ENCODE measurements at places on chromosomes 6 and 20.

DNA sequence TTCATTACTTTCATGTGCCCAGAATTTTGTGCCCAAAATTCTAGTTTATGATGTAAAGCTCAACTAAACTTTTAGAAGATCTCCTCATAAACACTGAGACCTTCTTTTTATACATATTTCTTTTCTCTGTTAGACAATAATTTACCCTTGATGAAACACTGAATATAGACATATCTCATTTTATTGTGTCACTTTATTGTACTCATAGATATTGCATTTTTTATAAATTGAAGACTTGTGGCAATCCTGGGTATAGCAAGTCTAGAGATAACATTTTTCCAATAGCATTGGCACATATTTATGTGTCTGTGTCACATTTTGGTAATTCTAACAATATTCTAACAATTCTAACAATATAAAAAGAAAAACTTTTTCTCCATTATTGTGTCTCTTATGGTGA is 74.9 kb upstream of the POU3F2 start:
- no peak for DNase-seq

DNA sequence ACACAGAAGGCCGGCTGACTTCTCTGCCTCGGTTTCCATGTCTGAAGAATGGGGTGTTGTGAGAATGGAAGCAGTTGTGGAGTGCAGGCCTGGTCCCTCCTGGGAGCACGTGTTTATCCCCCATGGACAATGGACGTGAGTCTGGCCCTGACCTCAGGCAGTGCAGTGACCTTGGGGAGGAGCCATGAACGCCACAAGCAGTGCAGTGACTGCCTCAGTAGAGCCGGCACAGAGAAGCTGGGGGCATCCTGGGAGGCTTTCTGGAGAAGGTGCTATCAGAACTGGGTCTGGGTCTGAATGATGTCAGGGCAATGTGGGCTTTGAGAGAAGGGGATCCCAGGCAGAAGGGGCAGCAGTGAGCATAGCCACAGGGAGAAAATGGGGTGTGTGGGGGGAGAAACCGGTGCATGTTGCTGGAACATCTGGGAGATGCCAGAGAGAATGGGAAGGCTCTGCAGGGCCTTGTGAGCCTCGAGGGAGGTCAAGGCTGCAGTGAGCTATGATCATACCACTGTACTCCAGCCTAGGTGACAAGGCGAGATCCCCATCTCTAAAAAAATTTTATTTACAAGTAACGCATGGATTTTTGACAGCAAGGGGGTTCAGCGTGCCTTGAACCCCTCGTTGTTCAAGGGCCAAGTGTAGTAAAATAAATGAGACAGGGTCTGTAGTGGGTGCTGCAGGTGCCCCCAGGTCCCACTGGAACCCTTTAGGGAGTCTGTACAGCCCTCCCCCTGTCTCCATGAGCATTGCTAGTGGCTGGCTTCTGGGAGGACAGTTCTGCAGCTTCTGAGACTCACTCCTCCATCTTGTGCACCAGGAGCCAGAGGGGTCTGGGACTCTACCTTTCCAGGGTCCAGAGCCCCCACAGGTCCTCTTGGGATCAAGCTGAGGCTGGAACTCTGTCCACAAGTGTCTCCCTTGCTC is 27.0 kb upstream of the ZBP1 start:
- DNase-seq: no peak

DNA sequence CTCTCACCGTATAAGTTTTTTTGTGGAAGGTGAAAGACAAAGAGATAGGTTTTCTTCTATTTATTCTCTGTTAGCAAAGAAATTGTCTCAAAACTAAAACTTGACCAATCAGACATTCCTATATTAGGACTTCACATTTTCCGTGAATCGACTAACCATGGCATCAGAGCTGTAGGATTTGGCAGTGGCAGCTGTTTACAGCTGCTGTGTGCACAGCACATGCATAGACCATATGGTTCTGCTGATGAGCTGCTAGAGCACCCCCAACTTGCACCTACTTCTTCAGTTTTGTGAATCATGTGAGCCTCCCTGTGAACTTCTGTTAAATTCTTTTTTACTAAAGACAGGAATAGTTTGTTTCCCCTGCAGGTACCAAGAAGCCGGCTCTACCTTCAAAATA is 157.9 kb downstream of the RFX6 start:
- DNase-seq: no peak

DNA sequence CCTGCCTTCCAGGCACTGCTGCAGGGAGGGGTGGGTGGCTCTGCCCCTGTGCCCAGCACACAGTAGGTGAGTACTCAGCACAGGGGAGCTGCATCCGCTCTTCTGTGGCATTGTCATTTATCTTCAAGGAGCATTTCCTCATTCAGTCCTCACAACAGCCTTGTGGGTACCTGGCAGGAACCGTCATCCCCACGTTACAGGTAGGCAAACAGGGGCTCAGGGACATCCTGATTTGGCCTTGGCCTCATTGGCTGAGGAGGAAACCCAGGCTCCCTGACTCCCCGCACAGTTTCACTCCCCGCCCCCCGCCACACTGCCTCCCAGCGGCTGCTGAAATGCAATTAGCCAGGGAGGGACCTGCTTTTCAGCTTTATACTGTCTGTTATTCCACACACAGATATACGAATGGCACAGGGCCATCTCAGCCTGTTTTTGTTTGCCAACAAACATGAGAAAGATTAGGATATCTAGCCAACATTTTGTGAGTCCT is 24.2 kb upstream of the PNPLA1 start:
- DNase-seq: no peak

- DNase-seq: no peak
Measured at GRCh38 chr6:24329451-24329850, 28.4 kb downstream of the DCDC2 start.

DNA sequence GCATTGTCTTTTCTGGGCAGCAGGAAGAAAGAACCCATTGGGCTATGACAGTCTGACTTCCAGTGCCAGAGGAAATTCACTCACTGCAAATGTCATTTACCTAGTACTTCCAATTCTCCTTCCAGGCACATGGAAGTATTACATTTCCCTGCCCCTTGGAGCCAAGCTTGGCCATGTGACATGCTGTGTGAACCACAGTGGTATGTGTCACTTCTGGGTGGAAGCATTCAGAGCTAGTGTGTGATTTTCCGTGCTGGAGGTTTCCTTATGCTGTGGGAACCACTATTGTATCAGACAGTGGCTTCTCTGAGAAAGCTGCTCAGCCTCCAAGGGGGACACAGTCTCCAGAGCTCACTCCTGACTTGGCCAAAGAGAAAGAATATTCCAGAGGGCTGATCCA is 387.6 kb downstream of the CDC5L start:
- no peak for DNase-seq

DNA sequence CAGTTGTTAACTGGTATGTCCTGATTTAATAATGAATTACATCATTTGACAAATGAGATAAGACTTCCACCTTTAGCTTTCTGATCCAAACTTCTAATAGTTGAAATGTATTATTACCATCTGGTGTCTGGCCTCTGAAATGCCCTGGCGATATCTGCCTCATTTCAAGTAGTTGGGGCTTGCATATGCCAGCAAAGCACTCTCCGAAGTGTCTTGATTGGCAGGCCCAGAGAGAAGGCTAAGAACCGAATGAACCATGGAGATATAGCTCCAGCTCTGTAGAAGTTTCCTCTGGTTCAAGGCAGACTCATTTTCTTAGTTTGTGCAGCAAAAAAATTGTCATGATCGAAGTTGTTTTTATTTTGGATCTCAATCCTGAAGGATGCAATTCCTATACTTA is 13.4 kb upstream of the HIVEP2 start:
- no peak for DNase-seq

- DNase-seq: peak; percentile 75
Measured at GRCh38 chr20:54197621-54198604, 10.0 kb upstream of the PFDN4 start.

DNA sequence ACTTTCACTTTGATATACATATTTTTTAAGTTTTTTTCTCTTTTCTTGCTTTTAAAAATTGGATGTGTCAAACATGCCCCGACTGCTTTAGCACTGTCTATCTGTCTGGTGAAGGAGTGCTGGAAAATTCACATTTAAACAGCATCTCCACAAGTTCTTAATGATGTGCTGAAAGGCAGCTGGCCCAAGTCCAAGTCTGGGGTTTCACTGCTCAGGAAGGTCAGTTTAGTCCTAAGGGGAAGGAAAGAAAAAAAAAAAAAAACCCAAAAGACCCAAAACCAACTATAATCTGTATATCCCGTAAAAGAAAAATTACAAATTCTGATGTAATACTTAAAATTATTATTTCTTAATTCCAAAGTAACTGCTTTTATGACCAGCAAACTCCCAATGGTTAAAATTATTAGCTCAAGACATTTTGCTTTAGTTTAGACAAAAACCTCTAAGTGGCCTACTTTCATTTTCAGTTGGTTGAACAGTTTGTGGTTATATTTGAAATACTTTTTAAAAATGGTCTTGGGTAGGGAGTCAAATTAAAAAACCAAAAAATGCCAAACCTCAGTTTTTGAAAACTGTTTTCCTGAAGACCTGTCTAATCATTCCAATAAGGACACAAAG is 79.5 kb upstream of the PREP start:
- DNase-seq: no peak

DNA sequence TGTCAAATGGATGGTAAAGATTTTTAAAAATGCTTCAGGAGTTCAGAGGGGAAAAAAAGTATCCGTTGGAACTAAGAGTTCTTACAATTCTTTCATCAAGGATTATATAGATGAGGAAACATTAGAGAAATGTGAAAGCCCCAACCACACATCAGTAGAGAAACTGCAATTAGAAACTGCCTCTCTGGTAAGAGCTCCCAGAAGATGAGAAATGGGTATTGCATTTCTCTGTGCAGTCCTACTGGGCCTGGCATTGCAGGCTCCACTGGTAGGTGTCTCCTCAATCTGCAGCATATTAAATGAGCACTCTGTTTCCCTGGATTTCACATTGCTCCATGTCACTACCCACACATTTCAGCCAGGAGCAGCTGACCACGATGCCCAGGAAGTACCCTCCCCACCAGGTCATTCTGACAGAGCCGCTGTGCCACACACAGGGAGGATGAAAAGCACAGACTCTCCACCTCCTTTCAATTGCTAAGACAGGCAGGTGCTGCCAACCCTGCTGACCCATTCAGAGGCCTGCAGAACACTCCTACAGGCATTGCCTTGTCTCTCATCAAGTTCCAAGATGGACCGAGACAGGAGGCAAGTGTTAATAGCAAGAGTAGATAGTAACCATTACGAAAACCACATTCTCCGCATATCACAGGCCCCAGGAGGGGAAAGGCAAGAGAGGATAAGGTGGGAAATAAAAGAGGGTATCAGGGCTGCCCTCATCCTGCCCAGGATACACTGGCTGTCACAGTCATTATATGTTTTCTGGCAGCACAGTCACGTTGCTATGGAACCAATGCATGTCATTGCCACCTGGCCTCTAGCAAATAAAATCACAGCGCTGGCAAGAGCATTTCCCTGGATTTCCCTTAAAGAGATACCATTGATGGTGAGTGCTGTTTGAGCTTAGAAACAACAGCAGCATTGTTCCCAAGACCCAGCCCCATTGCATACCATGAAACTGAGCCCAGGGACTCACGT is 241.7 kb downstream of the ATXN1 start:
- no peak for DNase-seq

DNA sequence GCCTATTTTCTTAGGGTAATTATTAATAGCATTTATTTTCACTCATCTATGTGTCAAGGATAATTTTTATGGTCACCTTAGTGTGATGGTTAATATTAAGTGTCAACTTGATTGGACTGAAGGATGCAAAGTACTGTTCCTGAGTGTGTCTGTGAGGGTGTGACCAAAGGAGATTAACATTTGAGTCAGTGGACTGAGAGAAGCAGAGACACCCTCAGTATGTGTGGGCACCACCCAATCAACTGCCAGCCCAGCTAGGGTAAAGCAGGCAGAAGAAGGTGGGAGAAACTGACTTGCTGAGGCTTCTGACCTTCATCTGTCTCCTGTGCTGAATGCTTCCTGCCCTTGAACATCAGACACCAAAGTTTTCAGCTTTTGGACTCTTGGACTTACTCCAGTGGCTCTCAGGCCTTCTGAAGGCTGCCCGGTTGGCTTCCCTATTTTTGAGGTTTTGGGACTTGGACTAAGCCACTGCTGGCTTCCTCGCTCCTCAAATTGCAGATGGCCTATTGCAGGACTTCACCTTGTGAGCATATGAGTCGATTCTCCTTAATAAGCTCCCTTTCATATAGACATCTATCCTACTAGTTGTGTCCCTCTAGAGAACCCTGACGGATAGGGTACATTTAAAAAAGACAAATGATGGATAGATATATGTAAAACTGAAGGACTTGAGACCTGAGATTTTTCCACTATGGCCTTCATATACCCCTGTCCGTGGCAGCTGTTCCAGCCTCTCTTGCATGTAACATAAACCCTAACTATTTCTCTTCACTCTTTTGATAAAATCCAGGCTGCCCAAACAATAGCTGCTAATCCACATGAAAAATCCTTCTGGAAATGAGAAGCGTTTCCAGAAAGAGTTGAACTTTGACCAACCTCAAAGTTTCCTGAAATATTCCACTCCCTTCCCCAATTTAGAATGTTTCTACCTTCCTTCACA is 62.1 kb upstream of the RGS17 start:
- DNase-seq: no peak

GRCh38 chr6:108654465-108655106 is 93.9 kb downstream of the FOXO3 start:
- DNase-seq: no peak

- no peak for DNase-seq
Measured at GRCh38 chr6:111711476-111711875, 105.8 kb upstream of the TRAF3IP2 start.

GRCh38 chr20:60680554-60680953 is 571.5 kb upstream of the CDH4 start:
- no peak for DNase-seq

GRCh38 chr6:43013097-43013842 is 476 bp downstream of the MEA1 start:
- DNase-seq: no peak

DNA sequence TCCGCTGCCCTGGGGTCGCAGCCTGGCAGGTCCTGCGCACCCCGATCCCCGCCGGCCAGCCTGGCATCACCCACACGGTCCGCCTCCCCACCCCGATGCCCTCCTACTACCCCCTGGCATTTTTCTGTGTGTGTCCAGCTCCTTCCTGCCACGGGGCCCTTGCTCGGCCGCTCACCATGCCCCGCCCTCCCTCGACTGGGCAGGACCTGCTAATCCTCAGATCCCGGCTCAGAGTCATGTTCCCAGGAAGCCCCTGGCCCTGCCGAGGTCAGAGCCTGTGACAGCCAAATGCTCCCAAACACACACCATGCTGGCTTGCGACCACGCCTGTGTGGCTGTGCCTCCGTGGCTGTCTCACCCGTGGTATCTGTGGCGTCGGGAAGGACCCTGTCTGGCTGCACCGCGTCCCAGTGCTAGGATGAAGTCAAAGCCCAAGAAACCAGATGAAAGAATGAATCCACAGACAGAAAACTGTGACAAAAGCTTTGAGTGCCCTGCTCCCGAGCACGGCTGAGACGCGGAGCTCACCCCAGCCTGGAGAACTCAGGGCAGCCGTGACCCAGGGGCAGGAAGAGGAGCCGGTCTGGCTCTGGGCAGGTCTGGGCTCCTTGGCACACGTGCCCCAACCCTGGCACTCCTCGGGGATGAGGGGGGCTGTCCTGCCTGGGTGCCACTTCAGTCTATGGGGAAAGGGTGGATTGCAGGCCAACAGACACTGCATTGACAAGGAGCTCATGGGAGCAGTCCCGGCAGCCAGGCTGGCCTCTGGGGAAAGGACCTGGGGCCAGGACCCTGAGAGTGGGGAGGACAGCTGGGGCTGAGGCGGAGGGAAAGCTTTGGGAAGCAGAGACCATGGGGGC is 20.8 kb upstream of the SLCO4A1 start:
- DNase-seq: peak; percentile 68
